ENCODE measurements at places on chromosomes 6 and 20.

DNA sequence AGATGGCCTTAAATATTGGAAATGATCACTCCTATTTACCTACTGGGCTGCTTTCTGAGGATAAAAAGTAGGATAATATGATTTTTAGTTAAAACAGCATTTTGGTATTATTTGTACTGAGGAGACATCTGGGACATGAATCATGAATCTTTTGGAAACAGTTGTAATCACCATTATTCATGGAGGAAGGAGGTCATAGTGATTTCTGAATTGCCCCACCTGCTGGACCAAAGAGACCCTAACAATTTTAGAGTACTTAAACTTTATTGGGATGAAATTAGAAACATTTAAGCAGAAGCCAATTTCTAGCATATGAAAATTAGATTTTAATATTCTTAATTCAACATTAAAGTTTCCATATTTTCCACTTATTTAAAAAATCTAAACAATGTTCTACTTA, 108.4 kb upstream of the SIM1 start:
- peak; percentile 36 for DNase-seq

DNA sequence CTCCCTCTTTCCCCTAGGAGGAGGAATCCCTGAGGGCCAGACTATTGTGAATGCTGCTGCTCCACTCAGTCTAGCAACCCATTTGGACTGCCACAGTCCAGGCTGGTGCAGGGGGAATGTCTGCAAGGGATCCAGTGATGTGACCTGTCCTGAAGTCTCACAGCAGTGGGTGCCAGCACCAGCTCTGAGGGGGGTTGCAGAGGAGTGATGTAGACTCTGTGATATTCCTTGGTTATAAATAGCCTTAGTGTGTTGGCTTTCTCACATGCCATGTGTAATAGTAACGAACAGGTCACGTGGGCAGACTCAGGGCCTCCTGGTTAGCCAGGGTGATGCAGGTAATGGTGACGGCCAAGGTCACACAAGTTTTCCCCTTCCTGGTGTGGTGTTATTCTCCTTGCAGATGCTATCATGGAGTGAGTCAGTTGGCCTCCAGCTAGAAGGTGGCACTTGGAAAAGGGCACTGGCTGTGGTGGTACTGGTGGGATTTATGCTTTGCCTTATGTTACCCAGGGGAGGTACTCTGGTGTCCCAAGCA, 404.4 kb downstream of the UTRN start:
- DNase-seq, result no peak

- DNase-seq, result no peak
Measured at GRCh38 chr20:44113618-44114376, 73.2 kb downstream of the JPH2 start.

DNA sequence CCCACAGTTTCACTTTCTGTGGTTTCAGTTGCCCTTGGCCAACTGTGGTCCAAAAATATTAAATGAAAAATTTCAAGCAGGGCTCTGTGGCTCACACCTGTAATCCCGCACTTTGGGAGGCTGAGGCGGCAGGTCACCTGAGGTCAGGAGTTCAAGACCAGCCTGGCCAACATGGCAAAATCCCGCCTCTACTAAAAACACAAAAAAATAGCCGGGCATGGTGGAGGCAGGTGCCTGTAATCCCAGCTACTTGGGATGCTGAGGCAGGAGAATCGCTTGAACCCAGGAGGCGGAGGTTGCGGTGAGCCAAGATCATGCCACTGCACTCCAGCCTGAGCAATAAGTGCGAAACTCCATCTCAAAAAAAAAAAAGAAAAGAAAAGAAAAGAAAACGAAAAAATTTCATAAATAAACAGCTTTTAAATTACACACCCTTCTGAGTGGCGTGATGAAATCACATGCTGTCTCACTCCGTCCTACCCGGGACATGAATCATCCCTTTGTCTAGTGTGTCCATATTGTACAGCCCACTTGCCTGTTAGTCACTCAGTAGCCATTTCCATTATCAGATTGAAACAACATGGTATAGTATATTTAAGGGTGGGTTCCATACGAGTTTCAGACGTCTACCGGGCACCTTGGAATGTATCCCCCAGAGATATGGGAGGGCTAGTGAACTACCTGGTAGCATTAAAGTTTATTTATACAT, 11.7 kb downstream of the PTPRK start:
- peak; percentile 25 for DNase-seq

- DNase-seq, result no peak
Measured at GRCh38 chr20:3307078-3307477, 68.1 kb upstream of the SLC4A11 start.

GRCh38 chr6:124490122-124490521, 472.1 kb upstream of the RNF217 start:
- DNase-seq, result no peak

DNA sequence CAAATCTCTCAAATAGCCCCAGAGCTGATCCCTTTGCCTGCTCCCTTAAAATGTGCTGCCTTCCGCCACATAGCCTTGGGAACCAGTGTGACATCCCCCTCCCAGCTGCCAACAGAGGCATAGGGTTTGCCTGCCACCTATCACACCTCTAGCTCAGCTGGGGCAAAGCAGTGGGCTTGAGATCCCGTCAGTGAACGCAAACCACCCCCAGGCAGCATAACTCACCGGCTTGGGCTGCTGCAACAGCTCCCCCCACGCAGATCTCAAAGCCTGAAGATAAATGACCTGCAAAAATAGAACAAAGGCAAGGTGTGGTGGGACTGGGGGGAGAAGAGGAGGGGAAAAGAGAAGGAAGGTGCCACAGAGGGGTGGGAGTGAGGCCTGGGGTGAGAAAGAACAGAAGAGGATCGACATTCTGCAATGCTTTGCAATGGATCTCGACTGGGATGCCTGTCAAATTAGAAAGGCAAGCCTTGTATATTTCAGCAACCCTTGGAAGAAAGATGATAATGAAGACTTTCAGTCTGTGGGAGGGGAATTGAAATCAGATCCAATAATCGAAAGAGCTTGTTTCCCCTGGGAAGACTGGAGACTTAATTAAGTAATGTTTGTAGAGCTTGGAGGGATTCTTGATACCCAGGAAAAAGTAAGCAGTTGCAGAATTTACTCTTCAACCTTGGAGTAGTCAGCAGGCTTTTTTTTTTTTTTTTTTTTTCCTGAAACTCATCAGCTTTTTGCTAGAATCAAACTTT, 1.3 kb downstream of the PDYN start:
- DNase-seq, result no peak

DNA sequence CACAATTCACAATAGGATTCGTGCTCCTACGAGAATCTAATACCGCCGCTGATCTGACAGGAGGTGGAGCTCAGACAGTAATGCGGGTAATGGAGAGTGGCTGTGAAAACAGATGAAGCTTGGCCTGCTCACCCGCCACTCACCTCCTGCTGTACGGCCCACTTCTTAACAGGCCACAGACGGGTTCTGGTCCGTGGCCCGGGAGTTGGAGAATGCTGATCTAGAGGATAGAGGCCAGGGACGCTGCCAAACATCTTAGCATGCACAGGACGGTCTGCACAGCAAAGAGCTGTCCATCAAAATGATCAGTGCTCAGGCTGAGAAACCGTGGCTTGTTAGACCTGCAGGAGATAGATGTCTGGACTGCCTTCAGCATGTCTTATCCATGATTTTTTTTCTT, 186.4 kb downstream of the SASH1 start:
- no peak for DNase-seq

All from NB4 (cell line).